PC-9 (cell line): ENCODE measurements at places on chromosomes 4 and X.

DNA sequence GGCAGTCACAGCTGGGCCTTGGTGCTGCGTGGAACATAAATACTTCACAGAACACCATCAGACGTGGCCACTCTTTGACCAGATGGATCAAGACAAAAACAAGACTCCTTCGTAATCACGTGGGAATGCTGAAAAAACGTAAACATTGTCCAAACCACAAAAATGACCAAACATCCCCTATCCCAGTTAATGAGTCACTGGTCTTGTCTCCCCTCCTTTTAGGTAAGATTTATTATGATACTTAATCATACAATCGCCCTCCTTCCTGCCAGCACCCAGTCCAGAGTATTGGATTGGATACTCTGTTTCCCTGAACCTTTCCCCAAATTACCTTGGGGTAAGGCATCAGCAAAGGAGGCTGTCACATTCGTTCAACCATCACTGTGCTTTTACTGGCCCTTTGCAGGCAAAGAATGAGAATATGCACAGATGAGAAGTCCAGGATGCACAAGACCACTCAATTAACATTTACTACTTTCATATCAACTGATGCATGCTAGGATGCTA, 601 bp upstream of the TCEANC start:
- peak; percentile 10 for DNase-seq

DNA sequence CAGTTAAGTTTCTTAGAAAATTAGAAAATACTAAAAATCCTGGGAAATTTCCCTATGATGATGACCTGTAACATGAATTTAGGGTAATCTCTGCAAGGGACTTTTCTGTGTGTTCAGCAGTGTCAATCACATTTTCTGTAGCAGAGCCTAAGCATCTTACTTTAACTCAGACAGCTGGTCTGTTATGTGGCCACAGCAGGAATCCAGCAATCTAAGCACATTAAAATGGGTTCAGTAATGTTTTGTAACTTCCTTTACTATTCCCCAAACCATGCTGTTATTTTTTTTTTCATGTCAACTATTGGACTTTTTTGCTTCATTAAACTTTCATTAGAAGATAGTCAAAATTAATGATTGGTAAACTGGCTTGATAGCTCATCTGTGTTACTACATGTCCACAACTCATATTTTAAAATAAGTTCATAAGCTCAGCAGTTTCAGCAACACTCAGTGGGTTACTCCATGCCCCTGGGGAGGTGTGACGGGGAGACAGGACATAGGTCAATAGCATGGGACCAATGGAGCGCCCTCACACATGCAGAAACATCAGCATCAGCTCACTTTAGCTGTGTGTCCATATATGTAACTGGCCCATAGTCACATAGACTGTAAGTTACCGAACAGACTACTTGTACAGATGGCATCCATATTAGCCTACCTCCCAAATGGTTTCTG, 168.0 kb upstream of the PACRGL start:
- DNase-seq, result no peak

- DNase-seq, result no peak
These were observed 48.3 kb downstream of the CLCN5 start for GRCh38 chrX:49970674-49971073.

DNA sequence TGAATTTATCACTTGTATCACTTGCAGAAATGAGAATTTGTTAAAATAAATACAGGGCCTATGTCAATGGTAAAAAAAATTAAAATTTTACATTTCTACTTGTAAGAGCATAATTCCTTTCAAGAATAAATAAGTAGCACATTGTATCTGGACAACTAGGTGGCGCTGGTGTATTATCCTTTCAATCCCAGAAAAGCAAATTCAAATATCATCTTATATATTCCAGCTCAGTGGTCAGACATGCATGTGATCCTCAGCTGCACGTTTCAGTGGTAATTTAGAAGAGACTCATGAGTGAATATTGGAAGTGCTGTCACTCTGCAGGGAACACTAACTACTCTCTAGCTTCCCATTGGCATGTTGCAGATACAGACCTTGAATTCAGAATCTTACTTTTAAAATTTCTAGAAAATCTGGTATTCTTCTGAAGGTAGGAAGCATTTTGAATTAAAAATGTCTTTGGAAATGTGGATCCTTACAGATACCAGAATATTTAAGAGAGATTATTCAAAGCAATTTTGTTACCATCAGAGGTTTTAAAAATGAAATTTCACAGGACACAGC, 1414.7 kb upstream of the TENM3 start:
- peak; percentile 7 for DNase-seq

GRCh38 chr4:31918891-31919290, 1198.7 kb downstream of the PCDH7 start:
- DNase-seq, result no peak

DNA sequence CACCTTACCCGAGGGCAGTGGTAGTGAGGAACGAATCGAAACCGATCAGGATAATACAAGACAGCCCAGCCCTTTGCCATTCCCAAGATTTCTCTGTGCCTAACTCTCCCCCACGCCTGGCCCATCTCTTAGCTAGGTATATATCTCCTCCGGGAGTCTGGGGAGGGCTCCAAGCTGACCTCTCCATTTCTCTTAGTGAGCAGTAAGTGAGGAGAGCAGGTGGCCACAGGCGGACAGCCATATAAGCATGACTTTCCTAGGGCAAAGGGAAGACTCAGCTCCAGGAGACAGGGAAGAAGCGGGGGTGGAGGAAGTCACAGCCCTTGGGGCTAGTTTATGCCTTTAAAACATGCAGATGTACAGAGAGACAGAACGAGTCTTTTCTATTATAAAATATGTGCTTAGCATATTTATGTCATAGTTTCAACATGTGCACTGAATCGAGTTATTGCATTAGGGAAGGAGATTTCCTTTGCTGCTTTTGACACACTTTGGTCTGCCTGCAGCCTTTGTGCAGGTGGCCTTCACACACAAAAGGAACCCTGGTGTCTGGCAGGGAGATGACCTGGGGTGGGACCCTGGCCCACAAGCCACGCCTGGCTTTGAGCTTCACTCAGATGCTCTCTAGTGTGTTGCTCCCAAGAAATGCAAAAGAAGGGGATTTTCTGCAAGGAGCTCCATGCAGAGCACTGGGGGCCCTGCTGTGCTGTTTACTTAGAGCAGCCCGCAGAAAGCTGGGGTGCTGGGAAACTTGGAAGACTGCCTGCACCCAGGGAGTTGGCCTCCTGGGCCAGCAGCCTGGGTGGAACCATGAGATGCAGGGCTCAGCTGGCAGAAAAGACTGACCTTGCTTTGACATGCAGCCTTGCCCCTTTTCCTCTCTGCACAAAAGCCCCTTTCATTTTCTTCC, 613.3 kb downstream of the BCOR start:
- DNase-seq, result no peak

DNA sequence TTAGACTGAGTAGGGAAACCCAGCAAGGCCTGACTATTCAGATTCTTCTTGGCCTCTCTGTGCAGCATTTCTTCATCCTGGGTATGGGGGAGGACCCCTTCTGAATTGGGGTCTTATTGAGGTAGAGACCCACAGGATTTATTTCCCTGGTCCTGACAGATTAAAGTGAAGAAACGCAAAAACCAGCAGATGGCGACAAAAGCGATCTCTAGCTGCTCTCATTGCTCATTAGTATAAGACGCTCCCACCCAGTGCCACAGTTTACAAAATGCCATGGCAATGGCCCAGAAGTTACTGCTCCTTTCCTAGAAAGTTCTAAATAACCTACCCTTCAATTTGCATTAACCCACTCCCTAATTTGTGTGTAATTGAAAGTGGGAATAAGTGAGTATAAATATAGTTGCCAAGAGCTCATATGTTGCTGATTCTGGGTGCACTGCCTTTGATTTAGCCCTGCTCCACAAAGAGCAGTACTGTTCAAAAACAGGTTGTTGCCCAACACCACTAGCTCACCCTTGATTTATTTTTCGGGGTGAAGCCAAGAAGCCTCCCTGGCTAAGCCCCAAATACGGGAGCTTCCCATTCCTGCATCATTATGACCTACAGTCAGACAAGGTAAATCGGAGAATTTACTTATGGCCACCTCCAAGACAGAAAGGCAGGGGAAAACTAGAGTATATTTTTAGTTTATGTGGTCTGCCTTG, 3.7 kb upstream of the BEX4 start:
- peak; percentile 15 for DNase-seq

DNA sequence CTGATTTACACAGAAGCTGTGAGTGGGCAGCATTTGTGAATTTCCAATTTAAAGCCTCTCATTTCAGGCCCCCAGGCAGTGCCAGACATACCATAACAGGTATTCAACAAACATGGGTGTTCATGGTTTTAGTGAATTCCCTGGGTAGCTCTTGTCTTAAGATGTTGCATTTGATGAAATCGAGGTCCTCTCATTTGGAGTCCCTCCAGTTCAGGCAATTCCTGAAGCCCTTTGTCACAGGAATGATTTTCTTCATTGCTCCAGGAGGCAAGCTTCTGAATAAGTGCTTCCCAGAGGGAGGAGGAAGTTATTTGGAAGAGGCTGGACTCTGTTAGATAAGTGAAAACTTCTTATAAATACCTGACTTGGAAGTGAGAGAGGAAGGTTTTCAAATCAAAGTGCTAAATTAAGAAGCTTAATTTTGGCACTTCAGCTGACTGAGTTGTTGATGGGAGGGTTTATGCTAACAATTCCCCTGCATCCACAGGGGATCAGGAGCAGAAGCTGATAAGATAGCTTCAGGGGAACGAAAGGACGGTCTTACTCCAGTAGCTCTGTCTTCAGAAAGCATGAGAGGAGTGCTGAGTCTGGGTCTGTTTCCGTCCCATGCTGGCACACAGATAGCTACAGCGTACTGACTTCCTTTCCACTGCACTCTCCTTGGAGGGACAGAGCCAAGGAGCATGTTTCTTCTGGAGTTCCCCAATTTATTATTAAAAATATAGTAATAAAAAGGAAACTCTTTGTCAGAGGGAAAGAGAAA, 543.1 kb downstream of the GBA3 start:
- no peak for DNase-seq

- no peak for DNase-seq
These were observed 42.8 kb downstream of the CUL4B start for GRCh38 chrX:120517936-120518335.

- peak; percentile 51 for DNase-seq
These were observed 230.3 kb upstream of the PGRMC2 start for GRCh38 chr4:128517739-128518510.

DNA sequence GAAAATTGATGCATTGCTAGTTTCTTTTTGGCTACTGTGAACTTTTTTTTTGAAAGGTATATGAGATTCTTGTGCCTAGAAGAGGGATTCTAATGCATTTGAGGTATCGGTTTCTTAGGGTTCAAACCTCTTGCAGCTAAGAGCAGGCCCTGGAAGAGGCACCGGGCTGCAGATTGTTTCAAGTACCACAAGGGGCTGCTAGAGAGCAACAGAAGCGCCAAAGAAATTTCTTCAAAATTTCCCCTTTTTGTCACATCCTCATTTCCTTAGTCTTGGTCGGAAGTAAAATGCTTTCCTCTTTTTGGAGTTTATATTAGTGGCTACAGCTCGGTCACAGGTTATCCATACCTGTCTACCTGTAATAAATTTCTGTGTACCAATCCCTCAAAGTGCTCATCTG, 89.8 kb downstream of the PDGFRA start:
- DNase-seq, result peak; percentile 1

DNA sequence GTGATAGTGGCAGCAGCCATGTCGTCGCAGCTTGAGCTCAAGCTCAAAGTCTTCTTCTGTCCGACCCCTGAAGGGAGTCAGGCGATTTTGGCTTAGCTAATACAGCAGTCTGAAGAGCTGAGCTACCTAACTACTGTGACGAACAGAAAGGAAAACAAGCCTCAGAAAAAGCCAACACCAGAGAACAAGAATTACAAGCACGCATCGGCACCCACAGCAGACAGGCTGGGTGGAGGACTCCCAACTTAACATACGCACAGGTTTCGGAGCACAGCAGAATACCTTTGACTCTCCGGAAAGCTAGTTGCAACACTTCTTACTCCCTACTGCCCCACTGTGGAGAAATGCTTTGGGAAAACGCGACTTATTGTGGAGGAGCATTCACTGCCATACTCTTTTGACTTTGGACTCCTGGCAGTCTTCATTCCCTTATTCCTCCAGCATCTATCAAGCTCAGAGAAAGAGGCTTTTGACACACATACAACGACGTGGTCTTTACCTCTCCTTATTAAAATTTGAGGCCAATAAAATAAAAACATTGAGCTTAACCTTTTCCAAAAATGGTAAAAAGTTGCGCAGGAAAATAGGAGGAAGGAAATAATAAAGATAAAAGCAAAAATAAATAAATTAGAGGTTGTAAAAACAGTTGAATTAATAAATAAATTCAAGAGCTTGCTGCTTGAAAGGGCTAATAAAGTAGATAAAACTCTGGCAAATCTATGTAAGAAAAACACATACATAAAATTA, 41.3 kb upstream of the GPC3 start:
- DNase-seq, result peak; percentile 6

DNA sequence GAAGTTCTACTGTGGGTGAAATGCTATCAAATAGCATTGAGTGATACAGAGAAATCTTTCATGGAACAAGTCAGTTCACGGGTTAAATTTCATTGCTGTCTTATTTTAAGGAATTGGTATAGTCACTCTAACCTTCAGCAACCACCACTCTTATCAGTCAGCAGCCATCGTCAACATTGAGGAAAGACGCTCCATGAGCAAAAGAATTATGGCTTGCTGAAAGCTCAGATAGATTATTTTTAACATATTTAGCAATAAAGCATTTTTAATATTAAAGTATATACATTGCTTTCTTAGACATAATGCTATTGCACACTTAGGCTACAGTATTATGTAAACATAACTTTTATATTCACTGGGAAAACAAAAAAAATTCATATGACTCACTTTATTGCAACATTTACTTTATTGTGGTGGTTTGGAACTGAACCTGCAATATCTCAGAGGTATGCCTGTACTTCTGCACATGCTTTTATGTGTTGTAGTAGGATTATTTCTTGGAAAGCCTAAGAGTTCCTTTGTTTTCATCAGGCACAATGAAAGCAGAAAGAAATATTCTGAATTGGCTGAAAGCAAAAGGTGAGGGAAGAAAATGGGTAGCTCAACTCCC, 586.7 kb downstream of the GBA3 start:
- peak; percentile 51 for DNase-seq

DNA sequence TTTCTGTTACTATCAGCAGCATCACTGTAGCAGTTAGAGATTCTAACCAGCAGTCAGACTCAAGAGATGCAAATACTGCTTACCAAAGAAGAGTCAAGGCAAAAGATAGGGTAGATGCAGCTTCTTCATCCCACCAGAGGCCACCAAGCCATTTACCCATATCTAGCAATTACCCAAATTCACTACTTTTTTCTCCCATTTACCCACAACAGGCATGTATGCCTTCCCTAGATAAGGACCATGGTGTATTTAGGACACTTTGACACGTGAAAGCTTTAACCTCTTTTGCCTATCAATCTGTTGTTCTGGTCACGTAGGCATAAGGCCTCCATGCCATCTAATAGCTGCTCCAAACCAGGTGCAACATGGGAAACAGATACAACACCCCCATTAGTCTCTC, 5.6 kb downstream of the LARP7 start:
- DNase-seq, result no peak

- no peak for DNase-seq
These were observed 128.0 kb upstream of the PRKG2 start for GRCh38 chr4:81343046-81343445.

DNA sequence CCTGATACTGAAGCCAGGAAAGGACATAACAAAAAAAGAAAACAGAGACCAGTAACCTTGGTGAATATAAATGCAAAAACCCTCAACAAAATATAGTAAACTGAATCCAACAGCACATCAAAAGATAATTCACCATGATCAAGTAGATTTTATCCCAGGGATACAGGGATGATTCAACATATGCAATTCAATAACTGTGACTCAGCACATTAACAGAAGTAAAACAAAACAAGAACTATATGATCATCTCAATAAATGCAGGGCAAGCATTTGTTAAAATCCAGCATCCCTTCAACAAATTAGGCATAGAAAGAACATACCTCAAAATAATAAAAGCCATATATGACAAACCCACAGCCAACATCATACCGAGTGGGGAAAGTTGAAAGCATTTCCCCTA, 112.0 kb downstream of the HHIP start:
- DNase-seq, result no peak
